Stimulated activated CD4-positive, alpha-beta T cell treated with anti-CD3 and anti-CD28 coated beads, Interleukin-12 subunit alpha, Interleukin-12 subunit beta, amount 100 ng/mL, for 4 hours (primary cell): ENCODE measurements at places on chromosomes 1 and 21.

GRCh38 chr1:110771245-110772022, 96.7 kb upstream of the KCNA3 start:
- DNase-seq: no peak

DNA sequence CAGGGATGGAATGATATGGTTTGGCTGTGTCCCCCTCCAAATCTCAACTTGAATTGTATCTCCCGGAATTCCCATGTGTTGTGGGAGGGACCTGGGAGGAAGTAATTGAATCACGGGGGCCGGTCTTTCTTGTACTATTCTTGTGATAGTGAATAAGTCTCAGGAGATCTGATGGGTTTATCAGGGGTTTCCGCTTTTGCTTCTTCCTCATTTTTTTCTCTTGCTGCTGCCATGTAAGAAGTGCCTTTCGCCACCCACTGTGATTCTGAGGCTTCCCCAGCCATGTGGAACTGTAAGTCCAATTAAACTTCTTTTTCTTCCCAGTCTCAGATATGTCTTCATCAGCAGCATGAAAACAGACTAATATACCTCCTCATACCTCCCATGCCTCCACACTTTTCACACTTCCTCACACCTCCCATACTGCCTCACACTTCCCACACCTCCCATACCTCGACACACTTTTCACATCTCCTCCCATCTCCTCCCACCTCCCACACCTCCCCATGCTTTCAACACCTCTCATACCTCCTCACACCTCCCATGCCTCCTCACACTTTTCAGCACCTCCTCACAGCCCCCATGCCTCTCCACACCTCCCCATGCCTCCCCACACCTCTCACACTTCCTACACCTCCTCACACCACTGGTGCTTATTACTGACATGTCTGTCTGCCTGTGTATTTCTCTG, 21.3 kb downstream of the GPR137B start:
- DNase-seq: no peak

DNA sequence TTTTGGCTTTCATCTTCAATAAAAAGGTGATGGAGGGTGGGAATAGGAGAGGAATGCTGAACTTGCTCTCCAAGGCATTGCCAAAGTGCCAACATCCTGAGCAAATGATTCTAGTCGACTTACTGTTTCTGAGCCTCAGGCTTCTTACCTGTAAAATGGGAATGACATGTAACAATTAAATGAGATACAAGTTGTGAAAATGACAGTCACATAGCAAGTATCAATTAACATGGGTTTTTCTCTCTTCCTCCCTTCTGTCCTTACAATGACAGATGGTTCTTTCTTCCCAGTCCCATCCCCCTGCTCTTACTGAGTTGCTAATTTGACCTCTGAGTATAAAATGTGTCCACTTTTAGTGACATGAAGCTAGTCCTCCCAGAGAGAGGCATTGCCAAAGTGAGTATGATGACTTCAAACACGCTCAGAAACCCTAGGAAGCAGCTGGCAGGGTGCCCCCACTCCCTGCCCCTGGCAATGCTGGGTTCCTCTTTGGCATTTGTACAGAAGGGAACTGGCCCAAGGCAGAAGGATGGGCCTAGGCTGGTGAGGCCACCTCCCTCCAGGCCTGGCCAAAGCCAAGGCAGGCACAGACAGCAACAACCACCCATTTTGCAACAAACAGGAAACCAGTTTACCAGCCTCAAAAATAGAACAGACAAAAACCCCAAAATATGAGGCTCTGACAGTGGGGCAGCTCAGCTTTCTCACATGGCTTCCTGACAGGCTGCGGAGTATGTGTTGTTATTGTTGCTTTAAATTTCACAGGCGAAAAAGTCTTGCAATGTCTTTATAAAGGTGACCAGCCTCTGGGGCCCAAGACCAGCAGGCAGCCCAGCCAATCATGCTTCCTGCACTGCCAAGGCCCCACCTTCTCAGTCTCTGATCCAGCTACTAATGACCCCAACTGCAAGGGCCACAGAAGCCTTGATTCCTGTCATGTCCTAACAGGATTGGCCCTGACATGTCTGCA, 115.9 kb downstream of the HIVEP3 start:
- DNase-seq: no peak

DNA sequence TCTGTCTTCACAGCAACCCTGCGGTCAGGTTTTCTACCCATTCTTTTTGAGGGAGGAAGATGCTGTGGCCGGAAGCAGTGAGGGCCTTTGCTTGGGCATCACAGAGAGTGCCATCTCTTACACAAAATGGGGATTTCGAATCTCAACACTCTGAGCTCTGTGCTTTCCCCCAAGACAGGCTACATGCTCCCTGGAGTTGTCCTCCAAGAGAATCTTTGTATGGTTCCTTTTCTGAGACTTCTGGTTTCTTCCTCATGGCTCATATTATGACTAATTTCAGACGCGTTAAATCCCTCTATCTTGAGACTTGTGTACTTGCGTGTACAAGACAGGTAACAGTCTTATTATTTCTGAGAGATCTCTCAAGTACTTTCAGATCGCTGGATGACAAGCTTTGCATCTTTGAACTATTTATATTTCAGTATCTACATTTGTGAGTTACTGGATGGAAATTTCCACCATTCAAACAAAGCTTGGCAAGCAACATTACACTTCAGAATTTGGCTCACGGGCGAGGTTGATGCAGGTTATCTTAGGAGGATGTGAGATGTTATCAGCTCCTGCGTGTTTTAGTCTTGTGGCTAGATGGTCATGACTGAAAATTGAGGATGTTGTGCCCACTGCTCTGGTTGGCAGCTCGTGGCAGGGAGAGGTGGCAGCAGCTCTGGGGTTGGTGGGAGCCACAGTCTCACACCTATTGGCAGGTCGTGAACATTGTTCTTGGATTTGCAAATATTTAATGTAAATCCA, 19.4 kb downstream of the ABCG1 start:
- no peak for DNase-seq

- peak; percentile 51 for DNase-seq
These were observed 55.0 kb upstream of the PAX7 start for GRCh38 chr1:18575620-18576019.

DNA sequence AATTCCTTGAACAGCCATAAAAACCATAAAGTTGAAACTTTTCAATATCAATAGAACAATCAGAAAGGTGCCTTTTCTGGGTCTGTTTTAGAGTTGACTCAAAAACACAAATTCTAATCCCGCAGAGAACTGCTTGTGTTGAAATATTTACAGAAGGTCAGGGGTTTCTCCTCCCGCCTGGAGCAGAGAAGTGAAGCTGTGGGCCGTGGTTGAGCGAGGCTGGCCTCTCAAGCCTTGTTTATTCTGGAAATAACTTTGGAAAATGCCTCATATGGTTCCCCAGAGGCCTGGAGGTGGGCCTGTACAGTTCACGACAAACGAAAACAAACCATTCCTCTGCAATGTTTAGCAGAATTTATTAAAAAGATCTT, 90.8 kb upstream of the ERRFI1 start:
- DNase-seq: no peak

DNA sequence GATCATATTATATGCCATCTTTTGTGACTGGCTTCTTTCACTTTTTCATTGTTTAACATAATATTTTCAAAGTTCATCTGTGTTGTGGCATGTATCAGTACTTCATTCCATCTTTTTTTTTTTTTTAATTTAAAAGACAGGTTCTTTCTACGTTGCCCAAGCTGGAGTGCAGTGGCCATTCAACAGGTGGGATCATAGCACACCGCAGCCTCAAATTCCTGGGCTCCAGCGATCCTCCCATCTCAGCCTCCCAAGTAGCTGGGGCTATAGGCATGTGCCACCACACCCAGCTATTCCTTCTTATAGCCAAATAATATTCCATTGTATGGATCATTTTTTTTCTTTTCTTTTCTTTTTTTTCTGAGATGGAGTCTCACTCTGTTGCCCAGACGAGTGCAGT, 34.6 kb upstream of the ZNF281 start:
- DNase-seq: no peak

- no peak for DNase-seq
These were observed 152.2 kb downstream of the S1PR1 start for GRCh38 chr1:101388904-101389546.

- DNase-seq: no peak
These were observed 2.6 kb upstream of the TNNI1 start for GRCh38 chr1:201424146-201424545.

GRCh38 chr1:147781056-147781471, 20.7 kb upstream of the GJA5 start:
- DNase-seq: no peak

DNA sequence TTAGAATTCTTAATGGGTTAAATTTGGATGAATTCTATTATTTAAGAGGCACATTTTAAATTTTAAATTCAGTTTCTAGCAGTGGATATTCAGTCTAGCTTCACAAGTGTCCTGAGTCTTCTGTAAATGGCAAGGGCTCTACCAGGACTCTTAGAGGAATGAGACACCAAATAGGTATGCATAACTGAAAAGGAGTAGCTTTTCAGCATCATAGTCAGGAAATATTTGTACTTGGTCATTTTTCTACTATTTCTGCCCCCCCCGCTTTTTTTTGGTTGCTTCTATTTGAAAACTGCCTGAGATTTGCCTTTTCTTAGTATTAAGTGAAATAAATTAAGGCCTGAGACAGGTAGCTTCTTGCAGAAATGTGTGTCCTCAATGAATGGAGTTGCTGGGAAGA, 80.2 kb downstream of the MAST2 start:
- DNase-seq: no peak

DNA sequence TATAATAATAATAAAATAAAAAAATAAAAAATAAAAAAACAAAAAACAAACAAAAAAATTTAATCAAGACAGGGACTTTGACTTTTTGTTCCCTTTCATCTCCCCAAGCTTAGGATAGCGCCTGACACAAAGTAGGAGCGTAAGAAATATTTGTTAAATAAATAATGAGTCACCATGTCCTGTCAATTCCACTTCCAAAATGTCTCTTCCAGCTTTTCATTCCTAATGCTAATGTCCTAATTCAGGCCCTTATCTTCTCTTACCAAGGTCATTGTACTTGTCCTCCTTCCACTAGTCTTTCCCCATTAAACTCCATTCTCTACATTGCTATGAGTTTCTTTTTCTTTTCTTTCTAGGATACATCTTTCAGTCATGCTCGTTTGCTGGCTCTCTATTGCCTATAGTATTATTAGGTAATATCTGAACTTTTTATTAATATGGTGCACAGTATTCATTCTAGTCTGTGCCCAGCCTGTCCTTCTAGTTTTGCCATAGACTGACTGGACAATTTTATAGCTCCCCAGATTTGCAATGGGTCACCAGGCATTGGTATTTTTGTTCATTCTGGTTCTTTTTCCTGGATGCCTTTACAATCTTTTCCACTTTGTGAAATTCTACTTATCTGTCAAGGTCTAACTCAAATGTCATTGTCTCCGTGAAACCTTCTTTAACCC, 11.4 kb downstream of the NEXN start:
- no peak for DNase-seq

DNA sequence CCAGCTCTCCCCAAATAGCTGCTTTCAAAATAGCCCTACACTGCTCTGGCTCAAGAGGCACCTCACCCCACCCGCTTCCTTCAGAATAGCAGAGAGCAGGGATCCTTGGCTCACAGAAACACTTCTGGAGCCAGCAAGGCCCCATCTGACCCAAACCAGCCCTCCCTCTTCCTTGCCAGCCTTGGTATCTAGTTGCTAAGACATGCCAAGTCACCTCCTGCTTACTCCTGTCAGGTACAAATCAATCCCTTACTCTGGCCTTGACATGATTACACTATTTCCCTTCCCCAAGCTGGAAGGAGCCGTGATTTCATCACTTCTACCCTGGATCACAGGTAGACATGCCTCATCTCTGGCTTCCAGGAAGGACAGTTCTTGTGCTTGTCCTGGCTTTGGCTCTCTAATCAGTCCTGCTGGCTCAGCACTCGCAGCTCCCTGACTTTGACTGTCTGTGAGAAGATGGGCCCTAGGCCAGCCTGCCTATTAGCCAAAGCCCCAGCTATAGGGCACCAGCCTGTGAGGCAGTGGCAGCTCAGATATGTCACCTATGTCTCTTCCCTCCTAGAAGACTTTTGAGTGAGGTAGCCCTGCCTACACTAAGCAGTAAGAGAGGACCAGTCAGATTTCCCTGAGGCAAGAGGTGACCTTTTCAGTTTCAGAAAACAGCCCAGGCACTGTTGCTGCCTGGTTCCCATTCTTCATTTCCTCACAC, 8.9 kb upstream of the MUTYH start:
- no peak for DNase-seq

DNA sequence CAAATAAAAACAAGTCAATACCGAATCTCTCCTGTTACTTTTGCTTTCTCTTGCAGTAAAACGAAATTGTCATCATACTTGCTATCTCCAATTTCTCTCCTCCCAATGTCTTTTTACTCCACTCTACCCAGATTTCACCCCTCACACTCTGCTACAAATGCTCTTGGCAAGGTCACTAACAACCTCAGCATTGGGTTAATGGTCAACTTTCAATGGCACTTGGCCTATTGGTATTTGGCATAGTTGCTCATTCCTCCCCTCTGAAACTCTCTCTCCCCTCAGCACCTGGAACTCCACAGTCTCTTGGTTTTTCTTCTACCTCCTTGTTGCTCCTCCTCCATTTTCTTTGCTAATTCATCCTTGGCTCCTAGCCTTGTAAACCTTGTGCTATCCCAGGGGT, 367.3 kb downstream of the PTPRU start:
- no peak for DNase-seq

DNA sequence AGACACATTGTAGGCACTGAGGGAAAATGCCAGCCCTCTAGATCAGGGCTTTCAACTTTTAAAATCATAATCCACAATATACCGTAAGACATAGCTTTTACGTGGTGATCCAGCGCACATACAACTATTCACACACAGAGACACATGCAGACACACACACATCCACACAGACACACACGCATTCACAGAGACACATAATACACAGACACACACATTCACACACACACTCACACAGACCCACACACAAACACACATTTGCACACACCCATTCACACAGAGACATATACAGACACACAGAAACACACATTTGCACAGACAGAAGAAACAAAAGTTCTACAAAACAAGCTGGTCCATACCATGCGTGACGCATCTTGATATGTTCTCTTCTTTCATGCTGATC, 244.5 kb downstream of the RHOU start:
- no peak for DNase-seq

- DNase-seq: no peak
These were observed 37.7 kb upstream of the SLC30A10 start for GRCh38 chr1:219966071-219966349.

DNA sequence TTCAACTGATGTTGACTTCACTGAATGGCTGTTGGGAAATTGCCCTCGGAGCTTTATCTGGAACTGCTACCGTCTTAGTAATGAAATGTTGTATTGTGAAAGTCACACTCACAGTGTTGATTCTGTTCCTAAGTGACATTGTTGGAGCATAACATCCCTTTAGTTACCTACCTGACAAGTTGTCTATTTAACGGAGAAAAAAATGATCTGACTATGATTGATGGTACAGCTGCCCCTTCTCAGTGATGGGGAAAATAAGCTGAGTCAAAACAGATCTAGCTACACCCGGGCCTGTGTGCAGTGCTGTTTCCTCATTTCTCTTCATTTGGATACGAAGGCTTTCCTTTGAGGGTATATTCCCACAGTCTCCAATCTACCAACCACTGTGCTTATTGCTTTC, 472.3 kb upstream of the BRINP3 start:
- no peak for DNase-seq

GRCh38 chr1:116268211-116268610, 104.8 kb upstream of the ATP1A1 start:
- DNase-seq: no peak

- no peak for DNase-seq
These were observed 38.9 kb downstream of the FAM163A start for GRCh38 chr1:179781962-179782361.
